ENCODE measurements at places on chromosomes 16 and 17.

DNA sequence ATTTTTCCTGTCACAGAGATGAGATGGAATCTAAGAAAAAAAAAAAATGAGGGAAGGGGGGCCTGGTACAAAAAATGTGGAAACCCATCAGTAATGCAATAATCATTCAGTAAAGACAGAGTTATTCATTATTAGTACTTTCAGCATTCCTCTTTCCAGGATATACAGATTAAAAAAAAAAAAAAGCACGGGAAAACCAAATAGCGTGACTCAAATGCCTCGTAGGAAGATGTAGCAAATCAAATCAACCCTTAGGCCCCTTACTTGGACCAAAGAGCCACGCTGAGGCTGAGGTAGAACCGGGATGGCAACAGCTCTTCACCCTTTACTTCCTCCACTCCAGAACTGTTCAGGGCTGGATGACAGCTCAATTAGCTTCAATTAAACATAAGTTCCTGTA lies 52.5 kb downstream of the SMG6 start:
- DNase-seq, result no peak

GRCh38 chr17:1390432-1391367 lies 9.3 kb downstream of the YWHAE start:
- DNase-seq, result no peak

DNA sequence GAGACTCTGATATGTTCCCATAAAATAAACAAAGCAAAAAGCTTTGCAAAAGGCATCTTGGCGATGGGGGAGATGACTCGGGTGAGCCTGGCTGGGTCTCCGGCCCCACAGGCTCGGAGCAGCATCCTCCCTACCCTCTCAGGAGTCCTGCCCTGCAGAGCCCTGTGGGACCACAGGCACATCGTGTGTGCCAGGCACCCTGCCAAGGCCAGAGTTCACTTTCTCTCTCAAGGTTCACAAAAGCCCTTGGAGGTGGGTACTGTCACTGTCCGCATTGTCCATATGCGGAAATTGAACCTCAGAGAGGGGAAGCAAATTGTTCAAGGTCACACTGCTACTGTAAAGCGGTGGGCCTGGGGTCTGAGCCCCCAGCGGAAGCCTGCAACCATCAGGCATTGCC lies 48.5 kb downstream of the CRISPLD2 start:
- no peak for DNase-seq

GRCh38 chr17:27218041-27218440 lies 75.9 kb upstream of the WSB1 start:
- no peak for DNase-seq

GRCh38 chr17:3738562-3739295 lies 15.0 kb downstream of the HASPIN start:
- no peak for DNase-seq

- no peak for DNase-seq
Measured at GRCh38 chr17:16447676-16448075, 32.3 kb downstream of the TRPV2 start.

- DNase-seq, result no peak
Measured at GRCh38 chr17:7293159-7293558, 1.3 kb downstream of the YBX2 start.

DNA sequence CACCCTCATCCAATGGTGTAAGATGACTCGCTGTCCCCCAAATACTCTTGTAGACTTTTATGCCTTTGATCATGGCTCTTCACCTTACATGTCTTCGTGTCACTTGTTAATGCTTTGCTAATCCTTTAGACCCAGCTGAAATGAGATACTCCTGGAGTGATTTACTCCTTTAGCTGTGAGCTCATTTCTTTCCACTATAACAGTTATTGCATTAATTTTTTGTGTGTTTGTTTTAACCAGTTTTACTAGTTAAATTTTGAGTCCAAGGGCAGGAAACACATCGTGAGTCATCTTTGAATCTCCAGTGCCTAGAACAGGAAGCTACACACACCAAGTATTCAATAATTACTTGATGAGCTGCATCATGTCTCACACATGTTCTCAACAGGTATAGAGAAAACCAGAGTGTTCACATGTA lies 6.5 kb upstream of the CTCF start:
- DNase-seq, result no peak

DNA sequence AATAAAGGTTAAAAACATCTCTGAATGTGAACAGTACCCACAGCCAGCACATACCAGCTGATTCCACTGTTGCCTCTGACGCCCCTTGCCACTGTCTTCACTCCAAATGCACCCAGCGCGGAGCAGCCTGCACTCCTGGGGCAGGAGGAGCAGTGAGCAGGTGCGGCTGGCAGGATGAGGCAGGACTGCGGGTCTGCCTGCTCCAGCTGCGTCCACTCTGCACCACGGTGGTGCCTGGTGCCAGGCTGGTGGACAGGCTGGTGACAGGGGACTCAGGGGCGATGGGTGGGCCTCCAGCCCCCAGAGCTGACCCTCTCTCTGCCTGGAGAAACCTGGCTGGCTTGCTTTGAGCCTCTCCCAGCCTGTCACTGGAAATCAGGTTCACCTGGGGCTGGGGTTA lies 9.4 kb downstream of the RAB40B start:
- DNase-seq, result no peak

- DNase-seq, result no peak
Measured at GRCh38 chr16:82888591-82889001, 261.8 kb downstream of the CDH13 start.

DNA sequence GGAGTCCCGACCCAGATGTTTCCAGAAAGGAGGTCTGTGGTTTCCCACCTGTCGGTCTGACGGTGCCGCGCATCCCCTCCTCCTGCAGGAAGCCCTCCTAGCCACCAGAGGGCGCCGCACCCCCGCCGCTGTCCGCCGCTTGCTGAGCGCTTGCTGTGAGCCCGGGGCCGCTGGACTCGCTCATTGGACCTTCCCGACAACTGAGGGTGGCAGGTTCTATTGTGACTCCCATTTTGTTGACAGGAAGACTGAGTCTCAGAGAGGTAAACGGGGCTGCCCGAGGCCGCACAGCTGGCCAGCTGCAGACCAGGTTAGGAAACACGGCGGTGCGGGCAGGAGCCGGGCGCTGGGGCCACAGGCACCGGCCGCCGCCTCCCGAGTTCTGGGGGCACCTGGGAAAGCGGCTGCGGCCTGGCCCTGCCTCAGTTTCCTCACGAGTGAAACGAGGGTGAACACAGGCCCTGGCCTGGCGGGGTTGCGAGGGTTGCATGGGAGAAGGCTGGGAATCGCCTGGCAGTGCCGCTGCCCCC lies 191.1 kb upstream of the CIBAR2 start:
- peak; percentile 68 for DNase-seq
